ENCODE measurements at places on chromosomes 1 and 21.

DNA sequence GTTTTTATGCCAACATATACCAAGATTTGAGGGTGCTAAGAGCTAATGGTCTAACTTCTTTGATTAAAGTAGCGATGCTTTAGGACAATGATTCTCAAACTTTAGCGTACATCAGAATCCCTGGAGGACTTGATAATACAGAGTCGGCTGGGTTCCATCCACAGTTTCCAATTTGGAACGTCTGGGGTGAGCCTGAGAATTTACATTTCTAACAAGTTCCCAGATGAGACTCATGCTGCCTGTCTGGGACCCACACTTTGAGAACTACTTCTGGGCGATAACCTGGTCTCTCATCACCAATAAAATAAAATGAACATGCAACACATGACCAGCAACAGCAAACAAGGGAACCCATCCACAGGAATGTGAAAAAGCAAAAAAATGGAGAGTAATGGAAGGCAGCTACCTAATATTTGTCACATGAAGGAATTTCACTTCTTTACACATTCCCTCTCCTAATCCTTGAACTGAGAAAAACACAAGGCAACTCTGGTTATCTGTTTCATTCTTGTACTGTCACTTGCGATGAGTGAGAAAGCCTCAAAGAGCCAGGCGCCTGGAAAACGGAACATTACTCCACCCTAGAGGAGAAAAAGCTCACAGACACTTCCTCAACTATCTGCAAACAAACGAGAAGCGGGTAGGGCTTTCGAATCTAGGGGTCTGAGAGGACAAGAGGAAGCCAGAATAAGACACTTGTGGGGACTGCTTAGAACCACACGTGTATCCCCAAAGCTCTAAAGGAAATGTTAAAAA is 14.0 kb downstream of the HSF2BP start:
- DNase-seq = no peak

GRCh38 chr1:117608115-117608615 is 2.3 kb downstream of the TENT5C start:
- DNase-seq = no peak

GRCh38 chr1:222136869-222137268 is 395.0 kb upstream of the DUSP10 start:
- DNase-seq = no peak

DNA sequence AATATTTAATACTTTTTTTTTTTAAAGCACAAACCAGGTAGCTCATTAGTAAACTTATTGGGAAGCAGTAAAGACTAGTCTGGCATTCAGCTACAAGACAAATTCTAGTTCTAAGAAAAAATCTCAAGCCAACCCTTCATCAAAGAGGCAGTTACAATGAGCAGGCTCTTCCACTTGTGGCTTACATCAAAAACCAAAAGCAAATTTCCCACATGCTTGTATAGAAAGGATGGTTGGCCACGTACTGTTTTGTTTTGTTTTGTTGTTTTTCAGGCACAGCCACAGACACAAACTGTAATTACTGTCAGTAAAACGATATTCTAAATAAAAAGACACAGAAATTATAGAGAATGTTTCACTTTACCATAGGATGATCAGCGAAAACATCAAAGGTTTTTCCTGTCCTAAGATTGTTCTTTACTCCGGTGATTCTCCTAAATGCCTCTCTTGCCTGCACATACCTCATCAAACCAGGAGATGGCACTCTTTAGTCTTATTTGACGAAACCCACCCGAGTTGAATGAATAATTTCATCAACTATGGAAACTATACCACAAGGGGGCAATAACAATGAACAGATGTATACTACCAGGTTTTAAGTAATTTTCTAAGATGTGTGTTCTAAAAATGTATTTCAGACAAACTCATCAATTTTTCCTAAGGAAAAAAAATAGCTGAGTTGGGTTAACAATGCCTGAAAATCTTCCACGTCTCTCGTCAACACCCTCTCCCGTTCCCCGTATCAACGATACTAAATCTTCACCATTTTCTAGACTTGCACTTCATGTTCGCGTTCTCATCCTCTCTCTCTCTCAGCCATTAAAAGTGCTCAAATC is 26.9 kb downstream of the RPL5 start:
- peak; percentile 66 for DNase-seq

DNA sequence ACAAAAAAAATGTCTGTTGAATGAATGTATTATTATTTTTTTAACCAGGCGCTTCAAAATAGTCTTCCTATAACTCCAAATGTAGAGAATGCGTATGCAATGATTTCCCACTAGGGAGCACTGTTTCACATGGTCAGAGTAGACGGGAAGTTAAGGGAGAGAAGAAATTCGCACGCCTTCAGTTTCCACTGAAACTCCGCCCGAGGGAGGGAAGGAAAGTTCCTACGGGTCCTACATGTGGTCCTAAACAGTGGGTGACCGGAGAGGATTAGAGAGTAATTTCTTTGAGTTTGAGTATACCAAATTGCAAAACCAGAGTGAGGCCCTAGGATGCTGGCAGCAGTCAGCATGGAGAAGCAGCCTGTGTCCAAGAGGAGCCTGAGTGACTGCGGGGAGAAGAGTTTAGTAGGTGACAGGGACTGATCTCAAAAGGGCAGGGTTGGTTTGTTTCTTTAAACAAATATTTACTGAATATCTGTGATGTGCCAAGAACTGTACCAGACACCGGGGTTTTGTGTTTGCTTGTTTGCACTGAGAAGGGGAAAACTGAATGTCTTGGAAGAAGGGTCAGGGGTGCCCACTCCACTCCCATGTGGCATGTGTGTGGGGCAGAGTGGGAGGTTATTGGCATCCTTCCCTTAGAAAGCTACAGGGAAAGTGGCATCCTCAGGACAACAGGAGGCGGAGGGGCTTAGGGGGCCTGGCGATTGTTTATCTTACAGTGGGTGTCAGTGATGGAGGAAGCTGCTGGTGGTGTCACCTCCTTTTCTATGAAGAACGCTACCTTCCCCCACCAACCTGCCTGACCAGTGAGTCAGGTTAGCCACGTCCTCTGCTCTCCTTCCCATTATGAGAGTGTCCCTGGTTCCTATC is 22.8 kb downstream of the RNU5D-1 start:
- DNase-seq = no peak

DNA sequence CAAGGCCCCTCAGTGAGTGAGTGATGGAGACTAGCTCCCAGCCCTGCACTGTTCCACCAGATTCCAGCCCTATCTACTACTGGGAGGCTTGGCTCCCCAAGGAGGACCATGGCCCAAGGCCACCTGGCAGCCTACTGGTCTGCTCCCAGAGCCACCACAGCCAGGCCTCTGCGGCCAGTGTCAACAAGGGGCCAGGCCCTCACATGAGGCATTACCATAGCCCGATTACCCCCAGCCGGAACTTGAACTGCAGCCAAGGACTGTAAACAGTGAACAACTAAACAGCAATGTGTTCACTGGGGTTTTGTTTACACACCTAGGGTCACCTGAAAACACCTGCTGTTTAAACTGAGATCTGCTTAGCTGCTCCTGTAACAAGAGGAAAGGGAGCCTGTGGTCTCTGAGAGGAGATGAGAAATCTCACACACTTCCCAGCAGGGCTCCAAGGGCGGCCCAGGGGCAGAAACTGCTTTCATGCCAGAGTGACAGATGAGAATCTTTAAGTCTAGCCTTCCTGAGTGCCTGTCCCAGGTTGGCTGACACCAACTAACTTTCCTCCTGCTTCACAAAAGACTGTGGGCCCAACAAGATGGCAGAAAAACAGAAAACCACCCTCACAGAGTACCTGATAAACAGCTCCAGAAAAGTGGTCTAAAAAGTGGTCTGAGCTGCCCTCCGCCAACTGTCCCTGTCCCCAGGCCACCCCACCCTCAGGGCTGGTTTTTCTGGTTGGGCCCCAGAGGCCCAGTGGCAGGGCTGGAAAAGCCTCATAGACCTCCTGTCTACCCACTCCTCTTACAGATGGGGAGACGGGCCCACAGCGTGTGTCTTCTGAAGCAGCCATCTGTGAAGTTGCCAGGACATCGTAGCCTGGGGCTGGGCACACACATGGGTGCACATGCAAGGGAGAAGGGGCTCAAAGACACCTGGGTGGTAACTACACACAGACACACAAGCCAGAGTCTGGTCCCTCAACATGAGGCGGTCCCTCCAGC is 28.8 kb downstream of the MEF2D start:
- peak; percentile 95 for DNase-seq

GRCh38 chr1:219713981-219714381 is 101.1 kb upstream of the ZC3H11B start:
- no peak for DNase-seq

DNA sequence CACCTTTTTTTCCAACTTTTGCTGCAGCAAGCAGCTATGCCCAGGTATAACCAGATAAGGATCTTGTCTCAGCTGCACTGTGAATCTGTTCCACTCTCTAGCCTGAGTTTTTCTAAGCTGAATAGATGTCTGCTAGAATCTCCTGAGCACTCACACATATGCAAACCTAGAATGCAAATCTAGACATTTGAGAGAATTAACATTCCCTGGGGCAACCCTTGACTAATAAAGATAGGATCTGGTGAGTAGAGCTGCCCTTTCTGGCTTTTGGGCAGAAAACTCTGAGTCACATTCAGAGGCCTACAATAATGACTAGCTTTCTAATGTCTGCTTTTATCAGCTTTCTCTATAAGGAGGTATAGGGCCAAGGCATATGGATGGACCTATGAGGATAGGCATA is 61.4 kb upstream of the BARHL2 start:
- DNase-seq = no peak

DNA sequence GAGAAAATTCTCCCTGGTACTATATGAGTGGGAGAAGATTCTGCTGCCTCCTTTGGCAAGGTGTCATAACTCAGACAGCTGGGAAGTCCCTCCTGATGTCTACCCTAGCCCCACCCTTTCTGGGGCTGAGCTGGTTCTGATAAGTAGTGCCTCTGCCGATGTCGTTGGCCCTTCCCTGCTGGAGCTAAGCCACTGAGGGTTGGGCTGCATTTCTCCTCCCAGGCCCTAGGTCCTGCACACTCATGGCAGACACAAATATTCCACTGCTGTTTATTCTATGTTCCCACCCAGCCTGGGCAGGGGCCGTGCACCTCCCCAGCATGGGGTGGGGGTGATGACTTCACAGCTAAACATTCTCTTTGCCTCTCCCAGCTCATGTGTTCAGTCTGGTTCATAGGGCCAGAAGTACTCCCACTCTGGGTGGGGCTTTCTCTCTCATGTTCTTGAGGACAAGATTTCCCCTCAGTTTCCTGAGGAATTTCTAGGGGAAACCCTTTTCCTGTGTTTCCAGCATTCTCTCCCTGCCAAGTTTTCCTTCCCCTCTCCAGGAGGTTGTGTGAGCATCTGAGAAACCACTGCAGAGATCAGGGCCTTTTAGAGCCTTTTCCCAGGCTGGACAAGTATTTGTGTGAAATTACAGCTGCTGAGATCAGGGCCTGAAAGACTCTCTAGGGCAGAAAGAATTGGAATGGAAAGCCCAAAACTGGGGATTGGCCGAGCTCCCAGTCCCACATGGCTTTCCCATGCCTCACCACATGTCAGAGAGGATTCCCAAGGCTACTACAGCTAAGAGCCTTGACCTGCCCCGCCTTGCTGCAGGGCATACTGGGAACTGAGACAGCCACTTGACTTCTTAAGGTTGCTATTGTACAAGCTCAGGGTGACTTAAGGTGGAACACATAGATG is 66.2 kb downstream of the ATP2B4 start:
- no peak for DNase-seq

- DNase-seq = peak; percentile 72
Observed at GRCh38 chr1:226548256-226549093, at the start of gene STUM. Gene STUM (plus strand): TSS chr1:226548764. CDS start chr1:226548905, 141 bp downstream.
